AG09319 (cell line): ENCODE measurements at places on chromosomes 12 and 14.
A peak's percentile ranks its signal among the peaks of the same experiment; 100 is the strongest.

DNA sequence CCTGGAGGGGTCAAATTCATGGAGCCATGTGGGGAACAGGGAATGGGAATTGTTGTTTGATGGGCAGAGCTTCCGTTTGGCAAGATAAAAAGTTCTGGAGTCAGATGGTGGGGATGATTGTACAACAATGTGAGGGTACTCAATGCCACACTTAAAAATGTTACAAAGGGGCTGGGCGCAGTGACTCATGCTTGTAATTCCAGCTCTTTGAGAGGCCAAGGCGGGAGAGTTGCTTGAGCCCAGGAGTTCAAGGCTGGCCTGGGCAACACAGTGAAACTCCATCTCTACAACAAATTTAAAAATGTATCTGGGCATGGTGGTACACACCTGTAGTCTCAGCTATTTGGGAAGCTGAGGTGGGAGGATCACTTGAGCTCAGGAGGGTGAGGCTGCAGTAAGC lies 66.0 kb upstream of the DIO3 start:
- no peak for DNase-seq

DNA sequence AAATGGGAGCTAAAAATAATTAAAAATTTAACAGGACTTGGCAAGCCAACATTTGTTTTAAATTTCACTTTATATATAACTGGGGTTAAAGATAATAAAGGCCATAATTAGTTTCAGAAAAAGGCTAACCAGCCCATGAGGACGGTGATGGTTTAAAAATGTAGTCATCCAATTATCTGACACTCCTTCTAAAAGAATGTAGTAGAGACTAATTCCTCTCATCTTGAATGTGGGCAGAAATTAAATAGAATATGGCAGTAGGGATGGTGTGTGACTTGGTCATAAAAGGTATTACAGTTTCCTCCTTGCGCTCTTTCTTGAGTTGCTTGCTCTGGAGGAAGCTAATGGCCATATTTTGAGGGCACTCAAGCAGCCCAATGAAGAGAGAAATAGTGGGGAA lies 49.1 kb upstream of the PTPRB start:
- no peak for DNase-seq

DNA sequence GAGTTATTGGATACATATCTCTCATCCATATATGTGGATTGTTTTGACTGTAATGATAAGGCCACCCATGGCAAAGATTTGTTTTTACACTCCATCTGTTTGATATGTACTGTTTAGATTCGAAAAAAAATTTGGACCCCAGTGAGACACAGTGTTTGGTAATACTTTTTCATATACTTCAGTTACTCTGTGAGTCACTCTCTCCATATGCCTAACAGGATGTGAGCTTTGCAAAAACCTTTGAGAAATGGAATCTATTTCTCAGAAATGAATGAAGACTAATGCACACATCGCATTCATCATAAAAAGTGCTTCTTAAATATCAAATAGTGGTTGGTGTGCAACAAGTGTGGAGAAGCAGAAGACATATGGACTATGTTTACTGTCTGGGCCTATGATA lies 781.5 kb downstream of the SLC6A15 start:
- DNase-seq, result no peak

DNA sequence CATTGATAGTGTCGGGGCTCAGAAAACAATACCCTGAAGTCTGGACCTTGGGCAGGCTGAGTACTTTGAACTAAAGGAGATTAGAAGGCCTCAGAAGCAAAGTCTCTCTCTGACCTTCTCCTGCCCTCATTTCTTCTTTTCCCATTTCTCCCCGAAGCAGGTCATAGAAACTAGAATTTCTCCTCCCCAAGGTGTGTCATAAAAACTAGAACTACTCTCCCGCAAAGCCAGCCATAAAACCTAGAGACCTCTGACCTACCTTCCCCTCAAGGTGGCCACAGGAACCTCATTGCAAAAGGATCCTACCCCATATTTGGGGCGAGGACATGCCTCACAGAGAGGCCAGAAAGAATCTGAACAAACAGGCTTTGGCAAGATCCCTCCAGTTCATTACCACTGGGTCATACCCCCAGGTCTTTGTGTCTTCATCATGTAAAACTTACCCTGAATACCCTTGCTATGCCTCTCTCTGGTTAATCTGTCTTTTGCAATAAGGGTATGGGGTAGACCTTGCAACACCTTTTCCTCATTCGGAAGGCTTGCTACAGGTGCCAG lies 64.7 kb upstream of the ZFP36L1 start:
- DNase-seq, result no peak

DNA sequence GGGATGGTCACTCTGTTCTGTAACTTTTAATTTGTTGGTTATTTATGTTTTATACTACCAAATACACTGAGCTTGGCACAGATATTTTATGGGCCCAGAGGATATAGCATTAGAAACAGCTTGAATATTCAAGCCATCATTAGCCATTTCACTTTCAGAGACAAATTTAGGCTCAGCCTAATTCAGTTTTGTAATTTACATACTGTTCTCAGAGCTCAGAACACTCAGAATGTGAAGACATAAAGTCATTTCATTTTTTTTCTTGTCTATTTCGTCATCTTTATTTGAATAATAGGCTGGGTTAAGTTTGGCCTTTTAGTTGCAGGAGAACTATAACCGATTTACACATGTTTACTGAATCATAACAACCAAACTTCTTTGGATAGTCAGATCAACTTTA lies 361.7 kb downstream of the SNAPC1 start:
- DNase-seq, result no peak

DNA sequence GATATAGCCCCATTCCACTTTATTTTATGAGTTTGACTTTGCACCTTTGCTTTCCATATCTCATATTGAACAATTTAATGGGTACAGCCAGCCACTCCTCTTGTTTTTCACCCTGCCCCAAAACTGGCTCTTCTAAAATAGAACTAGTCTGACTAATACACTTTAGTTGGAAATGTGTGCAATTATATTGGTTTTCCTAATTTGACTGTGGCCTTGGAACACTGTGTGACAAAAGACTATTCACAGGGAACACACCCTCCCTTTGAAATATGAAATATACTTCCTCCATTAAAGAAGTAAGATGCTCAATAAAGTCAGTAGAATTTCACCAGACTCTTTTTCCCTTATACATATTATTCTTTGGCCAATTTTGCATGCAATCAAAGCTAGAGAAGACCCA lies 218.6 kb upstream of the DCN start:
- DNase-seq, result no peak

DNA sequence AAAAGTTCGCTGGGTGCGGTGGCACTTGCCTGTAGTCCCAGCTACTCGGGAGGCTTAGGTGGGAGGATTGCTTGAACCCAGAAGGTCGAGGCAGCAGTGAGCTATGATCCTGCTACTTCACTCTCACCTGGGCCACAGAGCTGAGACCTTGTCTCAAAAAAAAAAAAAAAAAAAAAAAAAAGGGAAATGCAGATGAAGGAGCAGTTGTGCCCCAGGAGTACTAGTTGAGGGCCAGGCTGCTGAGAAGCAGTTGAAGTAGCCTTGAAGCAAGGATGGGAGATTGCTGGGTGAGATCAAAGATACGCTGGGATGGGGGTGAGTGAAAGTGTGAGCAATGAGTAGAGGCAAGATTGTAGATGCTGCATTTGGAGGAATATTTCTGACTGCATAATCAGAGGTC lies 93.4 kb upstream of the DNM1L start:
- DNase-seq, result no peak

DNA sequence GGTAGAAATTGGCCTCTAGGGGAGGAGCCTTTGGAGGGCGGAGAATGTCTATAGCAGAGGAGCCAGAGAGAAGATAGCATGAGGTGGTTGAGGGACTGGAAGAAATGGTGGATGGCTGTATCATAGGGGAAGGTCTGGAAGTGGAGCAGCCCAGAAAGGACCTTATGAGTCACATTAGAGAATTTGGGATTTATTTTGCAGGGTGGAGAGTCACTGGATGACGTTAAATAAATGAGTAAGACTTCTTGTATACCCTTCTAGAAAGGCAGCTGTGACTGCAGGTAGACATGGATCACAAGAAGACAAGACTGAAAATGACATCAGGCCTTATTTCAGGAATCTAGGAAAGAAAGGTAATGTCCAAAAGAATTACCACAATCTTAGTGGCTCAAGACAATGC lies 208.2 kb upstream of the TMTC1 start:
- DNase-seq, result no peak

DNA sequence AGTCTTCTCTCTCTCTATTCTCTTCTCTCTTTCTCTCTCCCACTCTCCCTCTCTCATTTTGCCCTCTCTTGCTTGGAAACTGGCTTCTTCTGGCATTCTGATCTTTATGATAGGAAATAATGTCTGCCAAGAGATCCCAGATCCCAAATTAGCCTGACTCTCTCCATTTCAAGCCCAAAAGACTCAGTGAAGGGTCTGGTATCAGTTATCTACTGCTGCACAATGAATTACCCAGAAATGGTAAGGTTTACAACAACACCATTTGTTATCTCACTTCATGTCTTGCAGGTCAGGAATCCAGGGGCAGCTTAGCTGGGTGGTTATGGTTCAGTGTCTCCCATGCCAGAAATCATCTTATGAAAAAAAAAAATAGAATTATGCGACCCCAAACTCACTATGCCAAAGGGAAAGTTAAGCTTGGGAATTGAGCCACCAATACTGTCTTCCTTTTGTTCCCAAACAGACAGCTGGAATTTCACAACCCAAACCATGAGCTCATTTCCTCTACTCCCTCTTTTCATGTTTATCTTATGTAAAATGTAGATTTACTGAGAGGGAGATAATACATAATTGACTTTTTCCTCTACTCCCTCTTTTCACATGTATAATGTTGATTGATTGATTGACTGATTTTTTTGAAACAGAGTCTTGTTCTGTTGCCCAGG lies 67.8 kb upstream of the FICD start:
- DNase-seq, result no peak

GRCh38 chr12:95918194-95918993 lies 24.0 kb downstream of the CCDC38 start:
- DNase-seq, result peak; percentile 22

DNA sequence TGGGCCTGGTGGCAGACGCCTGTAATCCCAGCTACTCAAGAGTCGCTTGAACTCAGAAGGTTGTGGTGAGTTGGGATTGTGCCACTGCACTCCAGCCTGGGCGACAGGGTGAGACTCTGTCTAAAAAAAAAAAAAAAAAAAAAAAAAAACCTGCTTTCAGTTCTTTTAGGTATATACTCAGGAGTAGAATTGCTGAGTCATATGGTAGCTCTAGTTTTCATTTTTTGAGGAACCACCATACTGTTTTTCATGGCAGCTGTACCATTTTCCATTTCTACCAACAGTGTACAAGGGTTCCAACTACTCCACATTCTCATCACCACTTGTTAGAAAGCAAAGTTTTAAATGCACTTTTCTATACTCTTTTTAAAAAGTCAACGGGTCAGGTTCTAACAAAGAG lies 119.8 kb downstream of the DPF3 start:
- DNase-seq, result no peak

DNA sequence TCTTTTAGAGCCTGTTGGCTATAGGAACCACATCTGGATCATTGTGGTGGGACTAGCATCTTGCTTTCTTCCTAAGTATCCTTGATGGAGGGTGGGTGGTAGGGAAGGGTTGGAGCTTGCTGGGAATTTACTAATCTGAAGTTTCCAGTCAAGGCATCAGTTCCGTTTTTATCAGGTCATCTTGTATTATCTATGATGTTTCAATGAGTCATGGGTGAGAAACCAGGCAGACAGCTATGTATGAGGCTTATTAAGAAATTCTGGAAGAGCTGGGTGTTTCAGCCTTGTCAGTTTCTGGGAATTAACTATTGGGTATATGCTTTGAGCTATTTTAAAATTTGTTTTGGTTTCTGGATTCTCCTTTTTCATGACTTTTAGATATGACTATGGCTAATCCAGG lies 11.3 kb downstream of the TSFM start:
- DNase-seq, result no peak

- DNase-seq, result no peak
Measured at GRCh38 chr14:100664231-100664630, 62.5 kb upstream of the DLK1 start.

DNA sequence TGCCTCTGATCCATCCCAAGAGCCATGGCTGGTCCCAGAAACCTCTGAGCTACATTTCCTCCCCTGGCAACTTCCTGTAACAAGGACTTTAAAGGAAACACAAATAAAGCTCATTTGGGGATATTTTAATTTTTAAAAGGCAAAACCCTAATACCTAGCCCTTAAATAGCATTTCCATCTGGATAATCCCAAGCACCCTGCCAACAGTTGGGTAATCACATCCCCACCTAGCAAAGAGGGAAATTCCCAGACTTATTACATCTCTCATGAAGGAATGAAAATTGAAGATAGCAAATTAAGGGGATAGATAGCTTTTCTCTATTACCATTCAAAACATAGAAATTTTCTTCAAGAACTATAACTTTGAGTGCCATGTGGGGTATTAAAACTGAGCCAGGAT lies 213.7 kb upstream of the BMP4 start:
- no peak for DNase-seq

GRCh38 chr12:17661250-17661649 lies 428.7 kb downstream of the RERGL start:
- DNase-seq, result no peak

DNA sequence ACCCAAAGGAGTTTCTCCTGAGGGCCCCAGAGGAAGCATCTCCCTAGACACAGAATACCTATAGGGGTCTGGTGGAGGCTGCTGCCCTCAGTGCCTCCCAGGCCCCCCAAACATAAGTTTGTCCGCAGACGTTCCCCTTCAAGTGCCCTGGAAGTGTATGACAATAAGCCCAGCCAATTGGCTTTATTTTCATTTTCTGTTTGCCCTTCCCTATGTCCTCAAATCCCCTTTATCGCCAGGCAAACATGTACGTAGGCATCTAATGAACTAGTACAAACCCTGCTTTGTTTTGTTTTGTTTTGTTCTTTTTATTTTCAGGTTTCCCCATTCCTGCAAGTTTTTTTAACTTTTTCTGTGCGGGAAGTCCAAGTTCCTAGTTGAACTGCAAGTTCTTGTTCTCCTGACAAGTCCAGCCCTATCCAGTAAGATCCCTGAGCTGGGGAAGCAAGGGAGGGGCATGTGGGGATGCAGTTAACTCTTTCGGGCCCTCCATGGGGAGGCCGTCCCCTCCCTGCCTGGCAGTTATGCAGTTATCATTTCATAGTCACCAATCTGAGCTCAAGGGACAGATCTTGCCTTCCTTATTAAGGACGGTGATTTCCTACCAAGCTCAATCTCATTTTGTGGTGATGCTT lies 141.9 kb downstream of the KCNA5 start:
- DNase-seq, result no peak

GRCh38 chr12:34344851-34345522 lies 322.7 kb downstream of the ALG10 start:
- no peak for DNase-seq

GRCh38 chr14:68781161-68782021 lies 11.5 kb downstream of the ZFP36L1 start:
- DNase-seq, result no peak

- no peak for DNase-seq
Measured at GRCh38 chr12:91331371-91331770, 148.8 kb upstream of the DCN start.

DNA sequence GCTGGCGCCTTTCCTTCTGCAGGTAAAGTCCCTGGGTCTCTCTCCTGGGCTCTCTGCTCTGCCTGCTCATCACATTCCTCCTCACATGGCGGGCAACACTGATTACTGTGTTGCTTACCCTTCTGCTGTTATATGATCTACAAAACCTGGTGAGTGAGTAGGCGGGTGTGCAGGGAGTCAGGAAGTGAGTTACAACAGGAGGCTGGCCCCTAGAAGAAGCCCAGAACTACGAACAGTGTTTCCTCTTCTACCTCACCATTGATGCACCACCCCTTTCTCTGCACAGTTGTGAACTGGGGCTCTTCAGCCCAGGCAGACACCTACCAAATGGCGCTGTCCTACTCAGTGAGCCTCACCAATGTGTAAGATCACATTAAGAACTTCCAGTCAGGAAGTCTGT lies 4.9 kb upstream of the KLHL33 start:
- no peak for DNase-seq
